ENCODE measurements at places on chromosomes 6 and 20.

DNA sequence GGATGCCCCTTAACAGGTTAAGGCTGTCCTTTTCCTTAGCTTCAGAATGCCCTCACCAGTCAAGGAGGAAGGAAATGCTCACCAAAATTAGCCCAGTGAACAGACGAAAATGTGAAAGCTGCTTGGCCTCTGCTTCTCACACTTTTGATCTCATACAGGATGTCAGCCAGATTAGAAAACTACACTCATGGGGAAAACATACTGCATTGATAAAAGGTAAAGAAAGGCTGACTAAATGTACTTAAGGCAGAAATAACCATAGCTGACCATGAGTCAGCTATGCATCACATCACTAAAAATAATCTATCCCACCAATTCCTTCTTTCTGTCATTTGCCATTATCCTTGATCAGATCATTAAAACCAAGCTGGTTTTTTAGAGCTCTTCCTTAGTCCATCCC is 198.4 kb upstream of the TENT5A start:
- no peak for DNase-seq

DNA sequence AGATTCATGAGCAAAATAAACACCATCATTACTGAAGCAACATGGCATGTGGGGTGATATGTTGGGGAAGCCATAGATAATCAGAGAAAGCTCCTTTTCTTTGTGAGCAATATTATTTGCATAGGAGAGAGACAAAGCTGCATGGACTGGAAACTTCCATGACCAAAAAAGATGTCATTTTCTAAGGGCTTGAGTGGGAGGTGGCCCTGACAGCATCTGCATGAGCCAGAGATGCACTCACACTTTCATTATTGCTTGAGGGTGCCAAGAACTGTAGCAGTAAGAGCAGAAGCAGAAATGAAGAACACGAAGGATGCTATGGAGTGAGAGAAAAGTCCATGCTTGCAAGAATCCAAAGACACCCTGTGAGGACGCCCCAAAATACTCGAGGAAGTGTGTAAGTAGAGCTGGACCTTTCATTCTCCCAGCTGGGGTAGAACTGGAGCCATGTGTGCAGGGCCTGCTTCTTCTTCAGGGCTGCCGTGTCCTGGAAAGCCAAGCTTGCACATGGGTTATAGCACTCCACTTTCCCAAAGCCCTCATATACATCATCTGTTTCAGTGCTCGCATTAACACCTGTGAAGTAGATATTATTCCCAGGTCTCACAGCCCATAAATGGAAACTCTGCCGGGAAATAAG is 851.2 kb downstream of the DHX35 start:
- no peak for DNase-seq

- no peak for DNase-seq
These were observed 25.9 kb upstream of the FOXQ1 start for GRCh38 chr6:1285956-1286355.

GRCh38 chr6:118134736-118135135 is 227.7 kb downstream of the SLC35F1 start:
- DNase-seq: no peak

GRCh38 chr6:604579-604978 is 52.3 kb downstream of the HUS1B start:
- no peak for DNase-seq

- DNase-seq: no peak
These were observed 19.7 kb upstream of the GSTA4 start for GRCh38 chr6:53014744-53015143.

GRCh38 chr6:14656649-14657048 is 539.1 kb downstream of the CD83 start:
- DNase-seq: no peak

DNA sequence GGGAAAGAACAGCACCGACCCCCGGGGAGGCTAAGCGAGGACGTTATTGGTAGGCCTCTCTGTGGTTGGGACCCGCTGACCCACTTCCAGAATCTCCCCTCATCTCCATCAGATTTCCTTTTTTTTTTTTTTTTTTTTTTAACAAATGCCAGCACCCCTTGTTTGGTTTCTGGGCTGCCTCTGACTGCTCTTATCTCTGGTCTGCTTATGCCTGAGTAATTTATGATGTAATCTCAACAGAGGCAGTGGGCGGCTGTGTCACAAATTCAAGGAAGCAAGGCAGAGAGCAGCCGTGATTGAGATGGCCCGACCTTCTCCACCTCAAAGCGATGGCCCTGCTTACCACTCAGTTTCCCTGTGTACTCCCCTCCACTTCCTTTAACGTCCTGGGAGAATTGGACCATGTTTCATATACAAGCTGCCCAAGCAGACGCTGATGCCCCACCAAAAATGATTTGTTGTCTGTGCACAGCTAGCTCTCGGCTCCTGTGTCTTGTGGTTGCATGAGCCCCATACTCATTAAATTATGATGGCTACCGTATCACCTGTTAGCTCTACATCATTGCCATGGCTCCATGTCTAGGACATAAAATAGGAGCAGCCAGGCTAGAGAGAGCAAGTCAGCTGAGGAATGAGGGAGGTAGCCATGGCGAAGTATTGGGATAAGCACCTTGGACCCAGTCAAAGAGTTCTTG is 98.1 kb downstream of the ZNF217 start:
- no peak for DNase-seq

DNA sequence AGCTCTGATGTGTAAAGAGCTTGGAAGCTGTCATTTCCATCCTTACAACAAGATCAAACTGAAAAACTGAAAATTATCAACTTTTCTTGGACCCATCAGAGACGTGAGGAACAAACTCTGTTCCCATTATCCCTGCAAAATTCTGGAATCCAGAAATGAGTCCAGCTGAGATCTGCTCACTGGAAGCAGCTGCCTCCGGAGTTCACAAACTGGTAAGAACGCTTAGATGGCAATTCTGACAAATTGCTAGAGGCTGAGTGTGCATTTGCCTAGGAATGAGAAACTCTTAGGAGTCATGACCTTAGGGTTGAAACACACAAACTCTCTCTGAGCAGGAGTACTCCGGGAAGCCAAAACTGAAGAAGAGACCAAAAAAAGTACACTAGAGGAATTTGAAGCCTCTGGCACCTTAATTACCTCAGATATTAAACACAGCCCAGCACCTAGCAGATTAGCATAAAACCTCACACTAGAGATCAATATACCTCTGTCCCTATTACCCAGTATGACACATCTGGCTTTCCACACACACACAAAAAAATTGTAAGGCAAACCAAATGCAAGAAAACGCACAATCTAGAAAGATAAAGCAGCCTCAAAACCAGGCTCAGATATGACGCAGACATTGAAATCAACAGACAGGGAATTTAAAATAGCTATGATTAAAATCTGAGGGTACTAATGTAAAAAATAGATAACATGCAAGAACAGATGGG is 233.5 kb upstream of the SGK1 start:
- DNase-seq: no peak

- DNase-seq: no peak
These were observed 593.9 kb upstream of the BTBD3 start for GRCh38 chr20:11323816-11324215.

DNA sequence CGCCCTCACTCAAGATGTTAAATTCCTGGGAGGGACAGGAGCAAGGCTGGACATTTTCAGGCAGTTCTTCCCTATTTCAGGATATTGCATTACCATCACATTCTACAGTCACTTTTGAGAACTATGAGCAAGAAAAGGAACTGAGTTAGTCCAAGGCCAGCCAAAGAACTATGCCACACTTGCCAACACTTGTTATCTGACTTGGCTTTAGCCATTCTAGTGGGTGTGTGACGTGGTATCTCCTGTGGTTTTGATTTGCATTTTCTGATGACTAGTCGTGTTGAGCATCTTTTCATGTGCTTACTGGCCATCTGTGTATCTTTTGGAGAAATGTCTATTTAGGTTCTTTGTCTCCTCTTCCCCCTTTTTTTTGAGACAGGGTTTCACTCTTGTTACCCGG is 12.0 kb downstream of the XRN2 start:
- peak; percentile 23 for DNase-seq

- DNase-seq: no peak
These were observed 82.3 kb upstream of the PHACTR2 start for GRCh38 chr6:143595251-143596036.

GRCh38 chr6:105363100-105363754 is 39.7 kb downstream of the PREP start:
- DNase-seq: no peak

DNA sequence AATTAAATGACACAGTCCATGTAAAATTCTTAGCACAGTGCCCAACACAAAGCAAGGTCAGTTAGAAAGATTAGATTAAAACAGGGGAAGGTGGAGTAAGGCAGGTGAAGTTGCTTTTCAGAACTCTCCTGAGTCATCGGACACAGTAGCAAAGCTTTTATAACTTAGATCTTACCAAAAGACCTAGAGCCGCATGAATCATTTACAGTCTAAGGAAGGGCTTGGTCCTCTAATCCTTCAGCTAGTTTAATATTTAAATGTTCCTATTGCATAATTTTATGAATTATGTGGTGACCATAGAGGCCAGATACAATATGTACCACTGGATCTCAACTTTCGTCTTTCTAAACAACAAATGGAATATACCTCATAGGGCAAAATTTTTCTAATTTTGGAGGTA is 202.1 kb upstream of the SNX9 start:
- no peak for DNase-seq

GRCh38 chr6:117344444-117345291 is 79.3 kb downstream of the VGLL2 start:
- no peak for DNase-seq

DNA sequence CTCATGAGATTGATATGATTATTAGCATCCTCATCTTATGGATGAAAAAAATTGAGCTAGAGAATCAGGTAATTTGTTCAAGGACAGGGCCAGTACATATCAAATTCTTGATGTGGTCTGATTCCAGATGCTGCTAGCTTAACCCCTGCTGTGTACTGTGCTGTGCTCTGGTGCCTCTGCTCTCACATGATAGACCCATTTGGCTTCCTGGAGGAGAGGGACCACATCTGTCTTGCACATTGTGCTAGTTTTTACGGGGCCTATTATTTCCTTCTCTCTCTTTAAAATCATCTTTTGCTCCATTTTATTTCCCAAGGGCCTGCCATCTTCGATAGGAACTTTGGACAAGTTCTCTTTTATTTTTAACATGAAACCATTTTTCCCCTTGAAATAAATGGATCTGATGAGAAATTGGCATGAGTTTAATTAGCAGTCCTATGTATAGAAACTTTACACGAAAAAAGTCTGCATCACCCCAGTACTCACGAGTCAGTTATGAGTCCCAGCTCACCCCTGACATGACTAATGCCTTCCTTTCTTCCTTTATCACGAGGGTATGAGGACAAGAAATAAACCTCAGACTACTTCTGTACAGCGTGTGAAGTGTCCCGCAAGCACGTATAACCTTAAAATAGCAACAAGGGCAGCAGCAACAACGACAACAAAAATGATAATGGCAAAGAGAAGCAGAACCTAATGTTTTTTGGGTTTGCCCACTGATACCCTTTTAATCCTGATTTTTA is 26.5 kb downstream of the CD109 start:
- DNase-seq: no peak

- DNase-seq: no peak
These were observed 79.5 kb downstream of the ERMARD start for GRCh38 chr6:169830876-169831275.

- DNase-seq: no peak
These were observed 100.3 kb downstream of the PLCB1 start for GRCh38 chr20:8232332-8232731.

DNA sequence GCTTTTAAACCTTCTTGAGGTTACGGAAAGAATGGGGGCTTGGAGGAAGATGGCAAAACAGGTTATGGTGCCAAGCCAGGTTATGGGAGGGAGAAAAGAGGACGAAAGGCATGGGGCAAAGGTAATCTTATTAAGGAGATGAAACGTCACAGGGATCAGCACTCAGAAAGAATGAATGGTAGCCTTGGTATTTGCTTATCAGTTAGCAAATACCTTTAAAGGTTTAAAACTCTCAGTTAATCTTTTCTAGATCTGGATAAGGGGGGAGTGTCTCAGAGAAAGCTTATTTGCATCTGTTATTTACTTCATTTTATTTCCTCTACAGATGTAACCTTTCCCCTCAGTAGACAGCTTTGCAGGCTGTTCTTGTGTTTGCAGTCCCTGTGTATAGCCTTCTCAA is 55.5 kb upstream of the EEF1E1 start:
- no peak for DNase-seq

- no peak for DNase-seq
These were observed 35.7 kb downstream of the CSNK2A1 start for GRCh38 chr20:507761-508332.

DNA sequence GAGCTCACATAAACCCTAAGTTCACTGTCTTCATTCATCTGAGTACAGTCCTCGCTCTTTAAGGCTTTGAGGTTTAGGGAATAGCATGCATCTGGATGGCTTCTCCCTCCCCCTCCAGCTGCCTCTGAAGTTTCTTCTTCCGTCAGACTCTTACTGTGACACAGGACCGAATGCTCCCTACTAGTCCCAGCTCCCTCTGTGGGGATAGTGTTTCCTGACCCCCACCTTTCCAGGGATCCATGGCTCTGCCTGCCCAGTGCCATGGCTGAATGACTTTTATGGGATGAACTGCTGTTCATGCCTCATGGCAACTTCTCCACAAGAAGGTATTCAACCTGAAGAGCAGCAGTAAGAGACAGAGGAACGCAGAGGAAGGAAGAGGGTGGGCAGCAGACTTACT is 79.8 kb upstream of the EMILIN3 start:
- DNase-seq: no peak

DNA sequence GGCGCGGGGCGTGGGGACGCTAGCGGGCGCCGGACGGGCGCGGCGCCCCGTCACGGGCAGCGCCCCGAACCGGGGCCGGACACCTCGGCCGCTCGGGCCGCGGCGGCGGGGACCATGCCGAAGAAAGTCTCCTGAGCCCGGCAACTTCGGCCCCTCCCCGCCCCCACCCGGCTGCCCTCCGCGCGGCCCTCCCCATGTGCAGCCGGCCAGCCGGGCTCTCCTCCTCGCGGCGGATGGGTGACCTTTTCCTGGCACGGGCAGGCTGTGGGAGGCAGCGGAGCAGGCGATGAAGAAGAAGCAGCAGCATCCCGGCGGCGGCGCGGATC is 278 bp downstream of the UST start:
- peak; percentile 28 for DNase-seq

- peak; percentile 40 for DNase-seq
These were observed 4.4 kb downstream of the CD83 start for GRCh38 chr6:14121936-14122344.

DNA sequence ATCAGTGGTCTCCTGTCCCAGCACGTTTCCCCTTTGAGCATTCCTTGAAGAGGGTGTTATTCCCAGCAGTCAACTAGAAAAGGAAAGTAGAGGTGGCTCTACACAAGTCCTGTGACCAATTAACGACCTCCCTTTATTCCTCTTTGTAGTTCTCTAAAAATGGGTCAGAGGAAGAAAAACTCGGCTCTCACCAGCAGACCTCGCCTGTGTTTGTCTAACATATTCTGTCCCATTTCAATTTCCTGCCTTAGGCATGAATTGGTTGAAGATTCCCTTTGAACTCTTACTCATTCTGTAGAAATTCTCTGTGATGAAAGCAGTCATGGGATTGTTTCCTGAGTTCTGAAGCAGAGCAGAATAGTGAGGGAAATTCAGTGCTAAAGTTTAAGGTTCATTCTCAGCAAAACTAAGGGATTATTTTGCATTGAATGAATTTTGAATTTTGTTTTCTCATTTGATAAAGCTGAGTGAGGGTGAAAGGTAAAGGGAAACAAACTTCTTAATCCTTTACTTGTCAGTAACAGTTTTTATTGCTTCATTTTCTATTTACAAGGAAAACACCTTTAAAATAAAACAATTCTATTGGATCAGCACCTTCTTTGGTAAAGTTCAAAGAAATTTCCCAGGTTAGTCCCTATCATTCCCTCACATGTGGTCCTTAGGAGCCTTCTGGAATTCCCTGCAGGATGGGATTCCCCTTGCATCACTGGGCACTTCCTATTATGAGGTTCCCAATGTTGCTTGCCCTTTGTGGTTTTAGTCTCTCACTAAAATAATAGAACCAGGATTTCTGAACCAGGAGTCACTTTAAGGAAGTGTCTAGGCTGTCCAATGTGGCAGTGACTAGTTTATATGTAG is 105.8 kb downstream of the SLX4IP start:
- no peak for DNase-seq

Measured in CD4-positive, alpha-beta T cell treated with Interferon alpha-2 for 1 hour (primary cell).